ENCODE measurements at places on chromosomes 1 and 21.

- no peak for DNase-seq
Observed at GRCh38 chr1:204145033-204145504, 6.8 kb downstream of the ETNK2 start.

DNA sequence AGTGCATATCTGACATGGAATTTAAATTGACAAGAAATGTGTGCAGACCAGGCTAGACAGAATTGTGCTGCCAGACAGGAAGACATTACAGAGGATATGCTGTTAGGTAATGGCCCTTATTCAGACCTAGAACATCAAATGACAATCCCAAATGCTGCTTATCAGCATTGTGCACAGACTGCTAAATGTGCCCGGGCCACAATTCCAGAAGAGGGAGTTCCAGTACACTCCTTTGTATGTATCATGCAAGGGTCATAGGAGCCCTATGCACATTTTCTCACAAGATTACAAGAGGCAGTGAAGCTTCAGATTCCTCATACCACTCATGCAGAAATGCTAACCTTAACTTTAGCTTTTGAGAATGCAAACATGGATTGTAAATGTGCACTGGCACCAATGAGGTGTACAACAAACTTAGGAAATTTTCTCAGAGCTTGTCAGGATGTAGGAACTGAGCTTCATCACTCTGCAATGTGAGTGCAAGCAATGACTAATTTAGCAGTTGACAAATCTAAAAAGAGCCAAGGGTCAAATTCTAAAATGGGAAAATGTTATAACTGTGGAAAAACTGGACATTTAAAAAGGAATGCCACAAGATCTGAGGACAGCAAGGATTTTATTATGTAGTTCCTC, 273.5 kb downstream of the COL11A1 start:
- DNase-seq, result no peak

DNA sequence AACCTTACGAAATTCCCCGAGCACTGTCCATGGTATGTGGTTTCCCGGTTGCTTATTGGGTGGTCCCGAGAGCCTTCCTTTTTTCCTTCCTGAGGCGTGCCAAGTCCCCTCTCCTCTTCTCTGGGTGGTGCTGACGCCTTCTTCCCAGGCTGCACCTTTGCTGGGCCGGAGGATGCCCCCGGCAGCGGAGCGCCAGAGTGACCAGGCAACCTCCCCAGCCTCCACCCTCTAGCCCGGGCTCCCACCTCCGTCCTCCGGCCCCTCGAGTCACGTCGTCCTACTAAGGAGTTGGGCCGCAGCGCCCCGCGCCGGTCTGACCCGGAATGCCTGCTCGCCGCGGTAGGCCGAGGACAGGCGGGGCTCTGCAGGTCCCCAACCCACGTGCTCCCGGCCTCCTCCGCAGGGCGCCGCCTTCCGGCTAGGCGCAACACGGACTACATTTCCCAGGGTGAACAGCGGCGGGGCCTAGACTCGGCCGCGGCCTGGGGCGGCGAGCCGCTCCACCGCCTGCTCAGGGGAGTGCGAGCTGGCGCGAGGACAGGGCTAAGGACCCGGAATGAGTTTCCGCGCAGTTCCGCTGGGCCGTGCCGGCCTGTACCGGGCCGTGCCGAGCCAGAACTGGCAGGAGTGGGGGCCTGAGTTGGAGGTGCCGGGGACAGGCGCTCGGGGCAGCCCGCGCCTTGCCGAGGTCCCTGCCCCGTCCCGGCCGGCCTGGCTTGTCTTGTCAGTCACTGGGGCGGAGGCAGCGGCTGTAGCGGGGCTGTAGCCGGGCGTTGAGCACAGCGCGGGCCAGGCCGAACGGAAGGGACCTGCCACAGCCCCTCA, at the start of gene IPO13:
IPO13 (plus strand) TSS at position 715 of the 825 bp plus-strand sequence. CDS start 651 bp downstream, outside the sequence.
- peak; percentile 92 for DNase-seq

DNA sequence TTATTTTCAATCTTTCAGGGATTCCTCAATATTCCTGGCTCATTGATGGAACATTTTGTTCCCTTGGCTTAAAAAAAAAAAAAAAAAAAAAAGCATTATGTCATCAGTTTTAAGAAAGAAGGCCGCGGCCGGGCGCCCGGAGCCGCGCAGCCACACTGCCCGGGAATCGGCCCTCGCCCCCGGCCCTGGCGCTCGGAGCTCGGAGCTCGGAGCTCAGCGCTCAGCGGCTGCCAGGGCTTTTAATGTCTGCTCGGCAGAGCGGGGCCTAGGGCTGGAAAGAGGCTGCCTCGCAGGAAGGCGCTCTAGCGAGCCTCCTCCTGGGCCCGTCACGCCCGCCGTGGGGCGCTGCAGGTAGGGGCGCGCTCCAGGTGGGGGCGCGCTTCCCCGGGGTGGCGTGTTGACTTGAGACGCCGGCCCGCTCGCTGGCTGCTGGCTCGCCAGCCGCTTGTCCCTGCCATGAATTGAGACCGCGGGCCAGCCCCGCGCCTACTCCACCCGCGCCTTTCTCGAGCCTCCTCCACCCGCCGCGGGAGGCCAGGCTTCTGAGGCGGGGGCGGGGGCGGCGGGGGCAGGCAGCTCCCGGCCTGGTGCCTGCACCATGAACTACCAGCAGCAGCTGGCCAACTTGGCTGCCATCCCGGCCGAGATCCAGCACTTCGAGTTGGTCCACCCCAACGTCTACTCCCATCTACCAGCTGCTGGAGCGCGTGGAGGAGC, 5.4 kb upstream of the TDRD5 start:
- DNase-seq, result no peak

- DNase-seq, result no peak
Observed at GRCh38 chr21:32613436-32614043, 1.4 kb upstream of the CFAP298 start.

- no peak for DNase-seq
Observed at GRCh38 chr1:59151387-59151761, 145.5 kb upstream of the FGGY start.

DNA sequence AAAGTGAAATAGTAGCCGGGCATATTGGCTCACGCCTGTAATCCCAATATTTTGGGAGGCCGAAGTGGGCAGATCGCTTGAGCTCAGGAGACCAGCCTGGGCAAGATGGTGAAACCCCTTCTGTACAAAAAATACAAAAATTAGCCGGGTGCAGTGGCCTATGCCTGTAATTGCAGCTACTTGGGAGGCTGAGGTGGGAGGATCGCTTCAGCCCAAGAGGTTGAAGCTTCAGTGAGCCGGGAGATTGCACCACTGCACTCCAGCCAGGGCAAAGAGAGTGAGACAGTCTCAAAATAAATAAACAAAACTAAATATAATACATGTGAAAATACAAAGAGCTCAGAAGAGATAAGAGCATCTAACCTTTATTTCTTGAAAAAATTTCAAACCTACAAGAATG, 2.3 kb upstream of the MSTO1 start:
- DNase-seq, result no peak

DNA sequence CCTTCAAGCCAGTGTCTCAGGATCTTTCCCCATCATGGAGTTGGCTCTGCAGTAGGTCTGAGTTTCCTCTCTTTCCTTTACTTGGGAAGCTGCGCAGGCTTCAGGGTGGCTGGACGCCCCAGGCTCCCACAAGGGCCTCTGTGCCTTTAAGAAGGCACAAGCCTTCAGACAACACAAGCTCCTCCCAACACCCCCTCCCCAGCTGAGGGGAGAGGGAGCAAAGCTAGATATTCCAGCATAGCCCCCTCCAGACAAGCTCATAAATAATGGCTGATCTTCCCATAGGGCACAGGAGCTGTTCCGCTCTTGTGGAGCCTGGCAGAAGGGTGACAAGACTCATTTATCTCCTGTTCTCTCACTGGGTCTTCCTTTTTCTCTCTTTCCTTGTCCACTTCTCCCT, 27.9 kb upstream of the ATP2B4 start:
- DNase-seq, result no peak

GRCh38 chr1:112322018-112322417, 74.0 kb upstream of the CTTNBP2NL start:
- no peak for DNase-seq

DNA sequence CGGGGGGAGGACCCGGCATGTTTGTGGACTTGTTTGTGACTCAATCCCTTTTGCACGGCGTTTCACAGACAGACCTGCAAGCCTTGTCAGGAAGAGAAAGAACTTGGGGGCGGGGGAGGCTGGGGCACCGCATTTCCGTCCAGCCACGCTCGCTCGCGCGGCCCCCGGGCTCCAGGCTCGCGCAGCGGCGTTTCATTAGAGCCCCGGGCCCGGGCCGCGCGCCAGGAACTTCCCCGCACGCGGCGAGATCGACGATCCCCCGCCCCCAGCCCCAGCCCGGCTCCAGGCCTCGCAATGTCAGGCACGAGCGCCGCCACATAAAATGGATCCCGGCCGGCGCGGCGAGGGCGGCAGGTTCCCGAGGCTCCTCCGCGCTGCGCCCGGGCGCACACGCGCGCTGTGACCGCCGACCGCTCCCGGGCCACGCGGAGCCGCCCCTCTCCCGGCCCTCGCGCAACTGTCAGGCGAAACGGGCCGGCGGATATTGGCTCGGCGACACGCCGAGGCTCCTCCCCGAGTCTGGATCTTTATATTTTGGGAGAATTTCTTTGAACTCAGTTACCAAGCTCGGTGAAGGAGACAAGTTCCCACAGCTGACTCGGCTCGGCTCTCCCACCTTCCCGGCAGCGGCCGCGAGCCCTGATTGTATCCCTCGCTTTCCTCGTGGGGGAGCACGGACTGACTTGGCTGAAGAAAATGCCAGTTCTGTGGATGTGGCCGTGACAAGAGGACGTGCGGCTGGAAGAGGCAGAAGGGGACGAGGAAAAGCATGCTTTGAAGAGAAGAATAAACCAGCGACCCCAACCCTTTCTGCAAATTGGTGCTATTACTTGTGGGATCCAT, at the start of gene KIF26B:
KIF26B (plus strand) TSS at position 557 of the 843 bp plus-strand sequence. CDS start 440 bp downstream, outside the sequence.
- DNase-seq, result peak; percentile 28

DNA sequence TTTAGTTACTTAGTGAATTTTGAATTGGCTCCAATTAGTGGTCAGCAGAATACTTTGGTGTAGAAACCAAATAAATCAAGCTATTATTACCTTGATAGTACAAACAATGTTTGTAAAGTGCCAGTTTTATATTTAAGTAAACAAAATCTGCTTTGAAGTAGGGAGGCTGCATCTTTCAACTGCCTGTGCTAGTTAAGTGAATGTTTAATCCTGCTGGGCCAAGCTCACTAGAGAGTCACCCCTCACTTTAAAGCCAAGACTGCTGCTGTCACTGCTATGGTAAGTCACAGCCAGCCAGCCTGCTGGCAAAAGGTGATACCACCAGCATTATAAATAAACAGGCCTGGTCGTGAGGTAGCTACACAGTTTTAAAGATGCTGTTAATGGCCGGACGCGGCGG, 10.3 kb upstream of the CFAP126 start:
- DNase-seq, result no peak

GRCh38 chr1:159352436-159352835, 50.3 kb downstream of the FCER1A start:
- no peak for DNase-seq

GRCh38 chr1:156876281-156876680, 15.6 kb downstream of the NTRK1 start:
- no peak for DNase-seq

GRCh38 chr1:90722874-90723589, 5.9 kb upstream of the BARHL2 start:
- DNase-seq, result no peak

DNA sequence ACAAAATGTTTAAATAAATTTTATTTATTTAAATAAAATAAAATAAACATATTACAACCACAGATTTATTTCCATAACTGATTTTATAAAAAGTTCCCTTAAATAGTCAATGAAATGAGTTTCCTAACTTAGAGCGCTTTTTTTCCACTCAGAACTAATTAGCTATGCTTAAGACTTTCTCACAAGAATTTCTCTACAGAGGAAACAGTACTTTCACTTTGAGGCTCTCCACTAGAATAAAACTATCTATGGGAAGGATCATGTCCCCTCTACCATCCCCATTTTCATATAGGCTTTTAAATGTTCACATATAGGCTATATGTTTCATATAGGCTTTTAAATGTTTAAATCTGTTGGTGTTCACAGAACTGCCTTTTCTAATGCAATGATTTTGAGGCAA, 40.0 kb upstream of the DPH5 start:
- DNase-seq, result no peak

- DNase-seq, result no peak
Observed at GRCh38 chr1:206839006-206839560, 26.3 kb upstream of the IL20 start.

GRCh38 chr1:168623831-168624230, 47.4 kb downstream of the XCL1 start:
- no peak for DNase-seq

GRCh38 chr1:170510163-170510562, 21.8 kb upstream of the GORAB start:
- no peak for DNase-seq

DNA sequence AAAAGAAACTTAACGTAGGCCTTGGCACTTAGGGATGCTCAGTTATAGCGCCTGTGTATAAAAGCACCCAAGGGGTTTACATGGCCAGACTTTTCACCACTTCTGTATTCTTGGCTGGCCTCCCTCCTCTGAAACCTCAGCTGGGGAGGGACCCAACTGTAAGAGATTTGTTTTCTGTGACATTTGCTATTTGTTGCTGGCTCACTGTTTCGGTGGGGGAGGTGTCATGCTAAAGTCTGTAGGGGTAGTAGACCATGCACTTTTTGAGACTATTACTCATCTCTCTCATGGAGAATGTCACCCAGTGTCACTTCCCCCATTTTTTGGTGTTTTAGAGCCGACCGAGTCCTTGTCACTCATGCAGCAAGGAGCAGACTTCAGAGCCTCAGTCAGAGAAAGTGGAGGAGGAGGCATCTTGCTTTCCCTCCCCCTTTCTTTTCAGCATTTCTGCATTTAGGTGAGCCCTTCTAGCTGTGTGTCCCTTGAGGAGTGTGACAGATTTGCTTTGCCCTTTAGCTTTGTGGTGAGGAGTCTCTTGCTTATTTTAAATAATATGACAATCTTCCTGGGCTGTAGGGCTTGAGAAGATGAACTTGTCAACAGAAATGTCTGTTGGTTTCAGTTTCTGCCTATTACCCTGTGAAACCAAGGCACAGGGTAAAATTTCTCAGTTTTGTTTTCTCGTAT, 160.1 kb downstream of the FASLG start:
- DNase-seq, result peak; percentile 11

GRCh38 chr1:221543529-221544120, 198.3 kb downstream of the DUSP10 start:
- no peak for DNase-seq

- DNase-seq, result no peak
Observed at GRCh38 chr1:162212713-162213112, 143.2 kb downstream of the NOS1AP start.

- no peak for DNase-seq
Observed at GRCh38 chr1:165960881-165961280, 133.5 kb downstream of the UCK2 start.
